ENCODE measurements at places on chromosomes 16 and 17. TPM values are rescaled to one million over a fixed set of nuclear protein-coding genes. Genes with fewer than 3 reads are reported as not detected.

GRCh38 chr17:4375039-4375748, 8.7 kb upstream of the UBE2G1 start:
- no peaks in the 10 kb centered on the region for H3K36me3 ChIP-seq
- peak overlapping the region; percentile 33 for H3K4me3 ChIP-seq
- H3K4me1 ChIP-seq: peaks cover 18% of the 10 kb centered on the region
- peak; percentile 73 for DNase-seq

- peak; percentile 11 for DNase-seq
- H3K4me3 ChIP-seq: peak overlapping the region; percentile 58
- H3K27me3 ChIP-seq: no peaks in the 10 kb centered on the region
- H3K36me3 ChIP-seq: peaks cover 3% of the 10 kb centered on the region
These were observed 52.0 kb downstream of the LDHD start for GRCh38 chr16:75064403-75065148.

SLC12A3 gene
- 0.04 TPM for total RNA-seq

NEUROD2 gene
- total RNA-seq: not detected

CSH1 gene
- total RNA-seq: not detected

GRCh38 chr17:10776381-10776780, 27.5 kb downstream of the TMEM238L start:
- H3K27ac ChIP-seq: no peak overlapping the region
- H3K4me1 ChIP-seq: no peaks in the 10 kb centered on the region
- H3K36me3 ChIP-seq: peaks cover 7% of the 10 kb centered on the region

CDK5RAP3 gene
- 163 TPM for total RNA-seq

SEPTIN1 gene
- total RNA-seq: 162 TPM

TNK1 gene
- 5.0 TPM for total RNA-seq

GRCh38 chr17:77619851-77620250, 338.7 kb upstream of the TNRC6C start:
- peaks cover 14% of the 10 kb centered on the region for H3K4me1 ChIP-seq
- H3K4me3 ChIP-seq: no peak overlapping the region
- H3K27me3 ChIP-seq: no peaks in the 10 kb centered on the region

GINS3 gene
- 28.5 TPM for total RNA-seq

ENPP7 gene
- not detected for total RNA-seq

DNA sequence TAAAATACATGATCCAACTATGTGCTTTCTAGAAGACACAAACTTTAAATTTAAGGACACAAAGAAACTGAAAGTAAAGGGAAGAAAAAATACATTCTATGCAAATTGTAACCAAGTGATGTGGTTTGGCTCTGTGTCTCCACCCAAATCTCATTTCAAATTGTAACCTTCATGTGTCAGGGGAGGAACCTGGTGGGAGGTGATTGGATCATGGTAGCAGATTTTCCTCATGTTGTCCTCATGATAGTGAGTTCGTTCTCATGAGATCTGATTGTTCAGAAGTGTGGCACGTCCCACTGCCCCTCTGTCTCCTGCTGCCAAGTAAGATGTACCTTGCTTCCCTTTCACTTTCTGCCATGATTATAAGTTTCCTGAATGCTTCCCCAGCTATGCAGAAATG, 15.0 kb downstream of the OR1A1 start:
- H3K36me3 ChIP-seq: peaks cover 2% of the 10 kb centered on the region
- no peak overlapping the region for H3K27ac ChIP-seq
- peak overlapping the region; percentile 53 for H3K4me3 ChIP-seq

Measured in activated naive CD8-positive, alpha-beta T cell treated with anti-CD3 and anti-CD28 coated beads for 36 hours (primary cell).